KBM-7 (cell line): ENCODE measurements at places on chromosomes 7 and 10.

DNA sequence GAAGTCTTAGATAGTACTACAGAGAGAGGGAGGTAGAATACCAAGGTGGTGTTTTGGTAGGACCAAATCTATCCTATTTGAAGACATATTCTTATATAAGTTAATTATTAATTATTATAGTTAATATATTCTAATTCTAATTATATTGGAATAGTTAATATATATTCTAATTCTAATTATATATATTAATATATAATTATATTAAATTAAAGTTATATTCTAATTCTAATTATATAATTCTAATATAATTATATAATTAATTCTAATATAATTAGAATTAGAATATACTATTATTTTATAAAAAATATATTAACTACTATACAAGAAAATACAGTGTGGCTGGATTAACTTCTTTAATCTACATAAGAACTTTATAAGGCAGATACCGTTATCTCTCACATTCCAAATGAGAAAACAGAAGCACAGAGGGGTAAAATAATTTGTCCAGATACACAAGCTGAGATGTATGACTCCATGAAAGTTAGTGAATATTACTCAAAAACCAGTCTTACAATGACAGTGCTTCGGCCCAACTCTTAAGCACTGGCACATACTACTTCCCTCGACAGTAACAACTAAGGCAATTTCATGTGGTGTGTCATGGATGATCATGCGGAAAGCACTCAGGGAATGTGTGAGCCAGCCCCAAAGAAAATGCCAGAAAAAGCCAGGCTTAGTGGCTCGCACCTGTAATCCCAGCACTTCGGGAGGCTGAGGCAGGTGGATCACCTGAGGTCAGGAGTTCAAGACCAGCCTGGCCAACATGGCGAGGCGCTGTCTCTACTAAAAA, 42.6 kb downstream of the TYW1B start:
- no peak for DNase-seq

DNA sequence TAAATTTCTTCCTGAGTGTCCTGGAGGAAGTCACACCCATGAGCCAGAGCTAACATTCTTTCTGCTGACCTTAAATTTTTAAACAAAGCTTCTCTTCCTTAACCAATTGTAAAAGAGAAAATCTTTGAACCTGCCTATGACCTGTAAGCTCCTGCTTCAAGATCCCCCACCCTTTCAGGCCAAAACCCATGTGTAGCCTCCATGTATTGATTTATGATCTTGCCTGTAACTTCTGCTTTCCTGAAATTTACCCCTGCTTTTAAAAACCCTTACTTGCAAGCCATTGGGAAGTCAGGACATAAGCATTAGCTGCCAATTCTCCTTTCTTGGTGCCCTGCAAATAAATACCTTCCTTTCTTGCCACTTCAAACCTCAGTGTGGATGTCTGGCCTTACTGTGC, 68.5 kb upstream of the HECTD2 start:
- DNase-seq, result peak; percentile 7

DNA sequence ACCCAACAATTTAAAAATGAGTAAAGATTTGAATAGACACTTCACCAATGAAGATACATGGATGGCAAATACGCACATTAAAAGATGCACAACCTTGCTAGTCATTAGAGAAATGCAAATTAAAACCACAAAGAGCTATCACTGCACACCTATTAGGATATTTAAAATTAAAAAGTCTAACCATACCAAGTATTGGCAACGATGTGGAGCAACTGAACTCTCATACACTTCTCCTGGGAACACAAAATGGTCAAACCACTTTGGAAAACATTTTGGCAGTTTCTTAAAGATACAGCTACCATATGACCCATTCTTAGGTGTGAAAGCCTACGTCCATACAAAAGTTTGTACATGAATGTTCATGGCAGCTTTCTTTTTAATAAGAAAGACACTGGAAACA, 36.1 kb downstream of the DCLRE1C start:
- no peak for DNase-seq

DNA sequence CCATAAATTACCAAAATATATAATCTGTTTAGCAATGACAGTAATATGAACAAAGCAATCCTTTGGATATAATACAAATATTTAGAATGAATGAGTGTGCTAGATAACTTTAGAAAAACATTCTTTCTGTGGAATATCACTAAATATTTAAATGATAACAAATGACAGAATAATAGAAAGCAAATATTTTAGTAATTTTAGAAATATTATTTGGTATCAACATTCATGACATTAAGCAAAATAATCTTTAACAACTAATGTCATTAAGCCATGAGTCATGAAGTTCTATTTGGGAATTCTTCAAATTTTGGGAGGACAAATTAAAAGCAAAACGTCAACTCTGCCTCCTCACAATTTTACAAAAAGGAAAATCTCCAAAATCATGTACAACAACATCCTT, 844.8 kb upstream of the LRRN3 start:
- no peak for DNase-seq

GRCh38 chr10:99234791-99235657, 628 bp downstream of the HPSE2 start:
- DNase-seq, result no peak

GRCh38 chr10:114995468-114996247, 57.7 kb downstream of the TRUB1 start:
- no peak for DNase-seq

- DNase-seq, result no peak
These were observed 132.7 kb downstream of the JCAD start for GRCh38 chr10:29926693-29927048.

GRCh38 chr10:77710081-77710551, 72.5 kb upstream of the KCNMA1 start:
- DNase-seq, result no peak

DNA sequence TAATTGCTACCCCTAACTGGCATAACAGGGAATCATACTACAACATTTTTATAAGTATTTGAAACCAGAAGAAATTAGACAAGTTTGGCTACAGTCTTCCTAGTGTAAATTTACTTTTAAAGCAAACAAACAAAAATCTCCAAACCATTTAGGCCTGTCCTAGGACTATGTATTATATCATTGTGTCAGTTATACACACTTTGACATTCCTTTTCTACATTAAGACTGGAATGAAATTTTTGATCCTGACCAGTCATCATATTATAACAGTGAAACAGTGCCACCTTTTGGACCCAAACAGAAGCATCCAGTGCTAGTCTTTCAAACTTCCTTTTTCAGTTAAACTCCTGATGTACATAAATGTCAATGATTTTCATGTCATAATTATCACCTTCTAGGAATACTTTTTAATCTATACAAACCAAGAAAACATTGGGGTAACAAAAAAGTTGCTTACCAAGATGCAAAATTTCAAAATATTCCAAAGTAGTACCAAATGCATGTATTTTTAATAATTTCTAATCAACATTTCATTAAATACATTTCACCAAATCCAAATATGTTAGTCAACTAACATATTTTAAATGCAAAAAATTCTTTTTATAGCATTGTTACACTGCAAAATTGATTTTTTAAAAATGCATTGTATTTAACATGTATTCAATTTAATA, 75.7 kb downstream of the IMMP2L start:
- DNase-seq, result peak; percentile 54

GRCh38 chr10:44362866-44363711, 21.8 kb downstream of the CXCL12 start:
- no peak for DNase-seq

DNA sequence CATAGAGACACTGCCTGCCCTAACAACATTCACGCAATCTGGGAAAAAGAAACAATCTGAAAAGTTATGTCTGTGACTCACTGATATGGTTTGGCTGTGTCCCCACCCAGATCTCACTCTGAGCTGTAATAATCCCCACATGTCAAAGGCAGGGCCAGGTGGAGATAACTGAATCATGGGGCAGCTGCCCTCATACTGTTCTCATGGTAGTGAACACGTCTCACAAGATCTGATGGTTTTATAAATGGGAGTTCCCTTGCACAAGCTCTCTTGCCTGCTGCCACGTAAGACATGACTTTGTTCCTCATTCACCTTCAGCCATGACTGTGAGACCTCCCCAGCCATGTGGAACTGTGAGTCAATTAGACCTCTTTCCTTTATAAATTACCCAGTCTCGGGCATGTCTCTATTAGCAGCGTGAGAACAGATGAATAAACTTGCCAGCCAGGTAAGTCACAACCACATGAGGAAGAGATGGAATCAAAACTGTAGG, 341.5 kb upstream of the AOAH start:
- no peak for DNase-seq

DNA sequence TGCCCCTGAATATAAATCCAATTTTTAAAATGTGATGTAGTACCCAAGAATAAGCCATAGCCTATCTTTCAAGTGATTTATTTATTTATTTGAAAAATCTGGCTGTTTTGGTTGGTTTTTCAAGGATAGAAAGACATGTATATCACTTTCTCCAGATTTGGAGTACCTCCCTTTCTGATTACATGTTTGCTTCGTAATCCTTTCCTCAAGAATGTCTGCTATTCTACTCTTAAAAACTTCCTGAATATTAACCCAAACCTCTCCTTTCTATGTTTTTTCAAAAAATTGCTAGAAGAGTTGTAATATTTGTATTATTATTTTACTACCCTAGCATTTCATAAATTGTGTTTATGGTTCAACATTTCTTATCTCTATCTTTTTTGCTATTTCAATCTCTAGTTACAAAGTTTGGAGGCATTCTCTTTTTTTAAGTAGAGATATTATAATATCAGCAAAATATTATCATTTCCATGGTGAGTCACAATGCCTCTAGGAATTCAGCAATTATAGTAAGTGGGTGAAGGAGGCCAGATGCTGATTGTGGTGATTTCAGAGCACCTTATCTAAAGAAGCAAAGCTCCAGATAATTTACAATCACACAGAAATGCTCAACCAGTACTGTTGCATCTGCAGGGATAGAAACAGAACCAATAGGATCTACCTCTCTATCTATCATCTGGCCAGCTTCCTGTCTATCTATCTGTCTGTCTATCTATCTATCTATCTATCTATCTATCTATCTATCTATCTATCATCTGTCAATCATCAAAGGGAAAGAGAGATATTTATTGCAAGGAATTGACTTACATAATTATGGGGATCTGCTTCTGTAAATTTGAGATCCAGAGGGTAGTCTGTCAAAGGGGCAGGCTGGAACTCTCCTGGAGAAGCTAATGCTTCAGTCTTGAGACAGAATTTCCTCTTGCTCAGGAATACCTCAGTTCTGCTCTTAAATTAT, 412.5 kb upstream of the SEMA3C start:
- DNase-seq, result no peak

GRCh38 chr7:22712999-22713398, 14.0 kb upstream of the IL6 start:
- no peak for DNase-seq

- no peak for DNase-seq
These were observed 51.0 kb upstream of the TRIM8 start for GRCh38 chr10:102593074-102593803.

DNA sequence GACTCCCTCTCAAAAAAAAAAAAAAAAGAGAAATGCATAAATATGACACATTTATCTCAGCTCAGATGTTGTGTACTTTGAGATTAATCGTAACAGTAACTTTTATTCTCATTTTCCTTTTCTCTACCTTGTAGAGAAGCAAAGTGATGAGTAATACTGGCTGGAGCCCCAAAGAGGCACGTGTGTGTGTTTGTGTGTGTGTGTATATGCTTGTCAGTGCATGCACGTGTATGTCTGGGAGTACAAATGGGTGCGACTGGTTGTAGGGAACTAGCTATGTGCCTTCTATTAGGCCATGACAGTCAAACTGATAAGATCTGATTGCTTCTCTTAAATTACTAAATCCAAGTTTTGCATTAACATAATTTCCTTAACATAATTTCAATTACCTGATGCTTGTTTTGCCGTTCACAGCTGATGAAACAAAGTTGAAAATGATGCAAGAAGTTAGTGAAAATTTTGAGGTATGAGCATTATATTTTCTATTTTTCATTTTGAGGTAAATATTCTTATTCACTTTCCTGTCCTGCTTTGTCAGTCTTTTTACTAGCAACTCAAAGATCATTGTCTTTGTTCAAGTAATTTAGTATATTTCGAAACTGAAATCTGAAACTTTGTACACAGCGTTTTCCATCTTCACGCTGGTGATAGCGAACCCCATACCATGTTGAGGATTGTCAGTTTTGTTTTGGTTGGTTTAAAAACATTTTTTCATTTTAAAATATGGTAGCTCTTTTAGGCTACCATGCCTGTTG, 3.4 kb downstream of the TRRAP start:
- DNase-seq, result no peak

DNA sequence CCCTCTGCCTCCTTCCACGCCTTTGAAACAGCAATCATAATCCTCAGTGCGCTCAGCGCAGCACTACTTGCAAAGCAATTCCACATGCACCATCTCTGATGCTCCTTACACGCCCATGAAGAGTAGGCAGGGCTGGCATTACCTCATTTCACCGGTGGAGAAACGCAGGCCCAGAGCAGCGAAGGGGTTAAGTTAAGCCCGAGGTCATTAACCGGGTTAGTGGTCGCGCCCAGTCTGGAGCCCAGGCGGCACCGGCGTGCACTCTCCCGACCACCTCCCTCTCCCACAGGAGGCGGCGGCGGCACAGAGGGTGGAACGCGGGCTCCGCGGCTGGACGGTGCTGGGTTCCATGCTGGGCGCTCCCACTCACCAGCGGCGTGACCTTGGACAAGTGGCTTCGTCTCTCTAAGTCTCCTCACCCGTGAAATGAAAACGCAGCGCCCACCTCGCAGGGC, 515 bp downstream of the FASTK start:
- DNase-seq, result peak; percentile 26

GRCh38 chr7:13743226-13743625, 246.2 kb downstream of the ETV1 start:
- DNase-seq, result no peak

GRCh38 chr10:5944389-5945189, 32.8 kb downstream of the IL15RA start:
- DNase-seq, result no peak

DNA sequence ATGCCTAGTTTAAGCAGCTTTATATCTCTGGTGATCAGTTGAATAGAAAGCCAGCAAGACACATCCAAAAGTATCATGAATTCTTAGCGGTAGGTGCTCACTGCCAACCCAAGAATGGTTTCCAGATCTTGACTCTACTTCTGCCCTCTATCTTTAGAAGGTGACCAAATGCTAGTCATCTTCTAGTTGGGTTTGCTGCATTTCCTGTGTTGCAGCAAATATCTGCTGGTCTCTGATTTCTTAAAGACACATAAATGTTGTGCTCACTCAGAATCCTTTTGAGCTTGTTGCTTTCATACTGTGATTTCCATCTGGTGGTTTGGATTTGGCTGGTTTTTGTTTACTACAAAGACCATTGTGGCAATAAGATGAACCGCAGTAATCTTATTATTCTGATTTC, 2.2 kb downstream of the CDC123 start:
- DNase-seq, result no peak

DNA sequence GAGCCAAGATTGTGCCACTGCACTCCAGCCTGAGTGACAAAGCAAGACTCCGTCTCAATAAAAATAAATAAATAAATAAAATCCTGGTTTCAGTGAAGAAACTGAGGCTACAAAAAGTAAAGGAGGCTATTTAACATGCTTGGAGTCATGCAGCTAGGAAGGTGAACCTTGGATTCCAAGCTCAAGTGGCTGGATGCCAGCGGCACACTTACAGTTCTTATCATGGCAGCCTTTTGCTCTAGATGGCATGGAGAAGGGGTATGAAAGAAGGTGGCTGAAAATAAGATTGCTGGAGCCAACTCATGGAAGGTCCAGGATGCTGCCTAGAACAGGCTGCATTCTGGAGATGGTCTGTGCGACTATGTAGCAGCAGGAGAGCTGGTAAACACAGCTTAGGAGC, 170.0 kb downstream of the SLC25A13 start:
- DNase-seq, result no peak

- DNase-seq, result no peak
These were observed 4.4 kb downstream of the SHTN1 start for GRCh38 chr10:117000580-117000979.
